Right renal pelvis (tissue), 4 donors: ENCODE measurements at places on chromosomes 13 and 19. TPM values are rescaled to one million over a fixed set of nuclear protein-coding genes. Genes with fewer than 3 reads are reported as not detected.

The CASP14 gene
- not detected for polyA plus RNA-seq

The DACT3 gene
- 24.2 TPM for polyA plus RNA-seq

The UBE2L5 gene
- polyA plus RNA-seq = 0.30 TPM

The PPP1R12C gene
- 103 TPM for polyA plus RNA-seq

The ACP5 gene
- 12.8 TPM for polyA plus RNA-seq

The PPM1N gene
- 0.25 TPM for polyA plus RNA-seq

The CERS1 gene
- polyA plus RNA-seq = 6.4 TPM

The CERS4 gene
- 52.0 TPM for polyA plus RNA-seq

The CACNG7 gene
- polyA plus RNA-seq = 0.61 TPM

The SLC25A41 gene
- 0.40 TPM for polyA plus RNA-seq

The SLC10A2 gene
- 0.34 TPM for polyA plus RNA-seq

The WASF3 gene
- 55.6 TPM for polyA plus RNA-seq

- DNase-seq = no peak
These were observed 989 bp upstream of the SACS start for GRCh38 chr13:23434491-23434890.

DNA sequence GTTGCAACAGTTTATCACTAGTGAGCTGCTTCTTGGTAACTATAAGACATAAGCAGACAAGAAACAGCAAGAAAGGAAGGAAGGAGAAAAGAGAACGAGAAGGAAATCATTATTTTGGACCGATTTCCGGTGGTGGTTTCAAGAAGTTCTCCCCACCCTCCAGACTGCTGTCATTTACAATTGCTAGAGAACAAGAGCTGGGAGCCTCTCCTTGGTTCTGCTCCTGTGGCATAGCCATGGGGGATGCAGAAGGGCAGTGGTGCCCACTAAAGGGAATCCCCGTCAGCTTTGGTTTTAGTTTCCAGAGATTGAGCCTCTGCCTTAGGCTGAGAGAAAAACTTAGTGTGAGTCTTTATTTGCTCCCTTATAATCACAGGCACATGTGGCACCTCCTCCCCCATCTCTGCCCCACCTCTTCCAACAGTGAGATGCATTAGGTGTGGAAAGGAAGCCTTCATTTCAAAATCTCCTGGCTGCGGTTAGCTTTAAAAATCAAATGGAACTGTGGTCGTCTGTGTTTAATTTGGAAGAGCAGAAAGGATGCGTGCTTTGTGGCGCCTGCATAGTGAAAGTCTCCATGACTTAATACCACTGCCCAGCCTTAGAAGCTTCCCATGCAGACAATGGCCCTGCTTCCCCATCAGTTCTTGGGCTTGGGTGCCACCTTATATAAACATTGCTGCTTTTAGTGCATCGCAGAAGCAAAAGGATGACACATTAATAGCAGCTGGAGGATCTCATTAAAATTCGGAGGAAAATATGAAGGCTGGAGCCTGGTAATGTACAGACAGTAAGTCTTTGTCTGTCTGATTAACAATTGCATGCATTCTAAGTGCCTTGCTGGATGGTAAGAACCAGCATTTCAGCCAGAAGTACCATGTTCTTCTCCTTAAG, 25.0 kb downstream of the LRCH1 start:
- no peak for DNase-seq

- DNase-seq = no peak
These were observed 9.8 kb downstream of the ZNF317 start for GRCh38 chr19:9149997-9150396.

GRCh38 chr13:59829690-59830089, 334.0 kb downstream of the DIAPH3 start:
- no peak for DNase-seq

- DNase-seq = no peak
These were observed 930.5 kb upstream of the SLITRK1 start for GRCh38 chr13:84812789-84813188.

GRCh38 chr19:18418483-18419194, 559 bp upstream of the SSBP4 start:
- DNase-seq = no peak

- no peak for DNase-seq
These were observed 15.6 kb downstream of the EVI5L start for GRCh38 chr19:7845390-7846154.

DNA sequence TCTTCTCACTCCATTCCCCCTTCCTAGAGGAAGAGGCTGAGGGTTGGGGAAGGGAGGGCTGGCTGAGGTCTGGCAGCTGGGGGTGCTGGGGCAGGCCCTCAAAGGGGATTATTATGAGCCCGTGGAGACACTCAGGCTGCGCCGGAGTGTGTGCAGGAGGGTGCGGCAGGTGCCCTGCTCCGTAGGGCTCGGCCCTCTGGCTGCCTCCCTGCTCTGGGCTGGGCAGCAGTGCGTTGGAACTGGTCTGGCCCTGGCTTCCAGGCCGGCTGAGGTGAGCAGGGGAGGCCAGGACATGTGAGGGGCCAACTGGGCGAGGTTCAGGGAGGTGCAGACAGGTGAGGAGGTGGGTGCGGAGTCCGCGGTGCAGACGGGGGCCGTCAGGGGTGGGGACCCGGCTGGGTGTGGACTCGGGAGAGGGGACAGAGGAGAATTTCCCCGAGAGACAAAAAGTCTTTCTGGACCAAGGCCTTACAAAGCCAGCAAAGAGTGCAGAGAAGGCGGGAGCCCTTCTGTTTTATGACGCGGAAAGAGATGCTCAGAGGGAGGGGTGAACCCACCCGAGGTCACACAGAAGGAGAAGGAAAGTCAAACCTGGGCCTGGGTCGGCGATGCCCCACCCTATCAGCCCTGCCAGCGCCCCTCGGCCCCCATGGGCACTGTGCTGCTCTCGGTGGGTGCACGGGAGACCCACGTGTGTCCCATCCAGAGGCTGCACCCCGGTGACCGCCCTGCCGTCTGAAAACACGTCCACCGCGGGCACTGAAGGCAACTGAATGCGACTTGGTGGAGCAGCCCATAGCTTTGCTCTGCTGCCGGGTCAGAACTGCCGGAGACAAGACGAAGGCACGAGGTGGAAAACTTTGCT, 31.0 kb downstream of the PIP5K1C start:
- no peak for DNase-seq

DNA sequence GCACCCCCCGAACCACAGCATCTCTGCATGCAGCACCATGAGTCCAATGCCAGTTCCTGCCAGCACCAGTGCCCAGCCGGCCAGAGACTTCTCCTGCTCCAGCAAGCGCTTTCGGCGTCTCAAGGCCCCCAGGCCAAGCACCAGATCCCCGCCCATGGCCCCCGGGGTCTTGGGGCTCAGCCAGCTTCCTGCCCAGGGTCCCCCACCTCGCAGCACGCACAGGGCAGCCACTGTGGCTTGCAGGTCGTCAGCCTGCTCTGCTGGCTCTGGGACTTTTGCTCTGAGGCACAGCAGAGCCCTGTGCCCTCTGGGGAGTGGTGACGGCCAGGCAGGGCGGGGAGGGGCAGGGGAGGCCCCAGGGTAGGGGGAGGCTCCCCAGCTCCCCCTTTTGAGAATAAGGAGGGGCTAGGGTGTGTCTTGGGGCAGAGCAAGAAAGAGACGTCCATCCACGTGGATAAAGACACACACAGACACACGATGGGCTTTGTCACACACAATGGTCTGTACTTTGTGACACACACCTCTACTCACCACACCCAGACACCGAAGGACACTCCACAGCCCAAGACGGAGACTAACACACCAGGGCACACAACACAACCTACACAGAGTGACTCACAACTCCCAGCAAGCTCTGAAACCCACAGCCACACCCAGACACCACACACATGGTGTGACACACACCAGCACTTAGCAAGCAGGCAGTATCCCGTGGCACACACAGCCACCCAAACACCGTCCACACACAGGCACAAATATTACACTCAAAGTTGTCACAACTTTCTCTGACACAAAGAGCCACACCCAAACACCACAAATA, at the start of gene KCNN4:
TSS of gene KCNN4 (minus strand) at position 268 of the 820 bp plus-strand sequence. CDS start at position 156, 112 bp downstream.
- no peak for DNase-seq

- DNase-seq = no peak
These were observed 35.9 kb downstream of the RAB20 start for GRCh38 chr13:110525328-110526319.

GRCh38 chr19:38078302-38078930, 145.6 kb downstream of the DPF1 start:
- no peak for DNase-seq

- DNase-seq = no peak
These were observed 100.7 kb upstream of the MCF2L start for GRCh38 chr13:112868308-112868707.

- no peak for DNase-seq
These were observed 10.8 kb upstream of the CEBPG start for GRCh38 chr19:33362508-33363228.

DNA sequence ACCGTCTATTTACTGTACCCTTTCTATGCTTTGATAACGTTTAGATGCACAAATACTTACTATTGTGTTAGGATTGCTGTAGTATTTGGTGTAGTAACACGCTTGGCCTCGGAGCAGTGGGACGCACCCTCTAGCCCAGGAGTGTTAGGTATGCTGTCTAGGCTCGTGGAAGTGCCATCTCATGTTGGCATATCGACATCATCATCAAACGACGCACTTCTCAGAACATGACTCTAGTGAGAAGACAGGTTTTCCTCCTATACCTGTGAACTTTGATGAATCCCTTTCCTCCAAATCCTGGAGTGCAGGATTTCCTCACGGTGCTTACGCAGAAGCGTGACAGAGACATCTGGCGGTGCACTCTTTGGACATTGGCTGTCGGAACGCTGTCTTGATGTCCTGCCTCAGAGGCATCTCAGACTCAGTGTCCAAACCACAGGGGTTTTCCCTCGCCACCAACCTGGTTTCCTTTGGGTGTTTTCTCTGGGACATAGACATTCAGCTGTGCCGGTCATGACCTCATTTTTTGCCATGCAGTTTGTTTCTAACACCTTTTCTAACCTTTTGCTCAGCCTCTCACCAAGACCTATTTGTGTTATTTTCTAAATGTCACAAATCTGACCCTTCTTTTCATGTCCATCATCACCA, 6.3 kb downstream of the SNRNP70 start:
- DNase-seq = no peak

- DNase-seq = no peak
These were observed 71.8 kb downstream of the TRPM4 start for GRCh38 chr19:49229416-49229815.

DNA sequence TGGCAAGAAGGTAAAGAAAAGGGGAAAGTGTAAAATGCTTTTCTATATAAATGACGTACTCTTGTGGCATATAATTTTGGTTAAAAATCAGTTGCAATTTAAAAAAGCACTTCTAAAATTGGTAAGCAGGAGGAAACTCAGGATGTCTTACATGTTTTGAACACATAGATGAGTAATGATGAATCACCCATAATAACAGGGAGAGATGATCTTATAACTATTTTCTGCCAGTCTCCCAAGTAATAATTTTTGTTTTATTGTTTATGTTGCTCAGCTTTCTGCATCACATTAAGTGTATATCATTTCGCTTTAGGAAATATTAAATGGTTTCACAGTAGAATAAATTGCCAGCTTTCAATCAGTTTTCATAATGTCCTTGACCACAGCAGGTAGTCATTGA, 1430.7 kb upstream of the PCDH20 start:
- DNase-seq = no peak

GRCh38 chr19:45595814-45596213, 6.2 kb downstream of the GPR4 start:
- no peak for DNase-seq

DNA sequence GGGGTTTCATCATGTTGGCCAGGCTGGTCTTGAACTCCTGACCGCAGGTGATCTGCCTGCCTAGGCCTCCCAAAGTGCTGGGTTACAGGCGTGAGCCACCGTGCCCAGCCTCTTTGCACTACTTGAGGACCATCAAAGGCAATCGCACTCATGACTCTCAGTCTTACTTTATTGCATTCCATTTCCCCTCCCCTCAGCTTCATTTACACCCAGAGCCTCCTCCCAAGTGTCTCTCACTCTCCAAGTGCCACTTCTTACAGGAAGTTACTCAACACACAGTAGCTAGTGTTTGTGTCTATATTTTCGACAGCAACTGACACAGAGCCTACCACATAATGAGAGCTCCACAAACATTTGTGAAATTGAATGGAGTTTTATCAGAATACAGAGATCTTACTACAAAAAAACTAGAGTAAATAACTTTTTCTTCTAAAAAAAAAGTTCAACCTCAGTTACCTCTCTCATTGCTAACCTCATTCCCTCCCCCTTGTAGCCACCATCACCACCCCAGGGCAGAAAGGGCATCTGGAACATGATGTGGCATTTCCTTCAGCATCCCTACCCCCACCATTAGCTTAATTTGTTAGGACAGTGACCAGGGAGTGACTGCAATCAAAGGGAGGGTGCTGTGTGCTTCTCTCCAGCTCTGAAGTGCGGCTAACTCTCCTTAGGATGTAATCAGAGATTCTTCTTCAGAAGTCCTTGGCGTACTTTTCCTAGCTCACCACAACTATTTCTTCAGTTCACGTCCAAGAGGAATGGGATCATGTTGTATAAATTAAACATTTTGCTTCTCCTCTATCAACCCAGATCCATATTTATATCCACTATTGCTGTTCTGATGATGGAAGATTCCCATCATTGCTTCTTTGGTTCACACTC, 17.0 kb upstream of the RUBCNL start:
- DNase-seq = no peak

- DNase-seq = no peak
These were observed 1.2 kb upstream of the DPY19L3 start for GRCh38 chr19:32404213-32404932.

GRCh38 chr19:12034198-12034597, 1.3 kb downstream of the ZNF433 start:
- DNase-seq = no peak

- DNase-seq = no peak
These were observed 39.8 kb downstream of the TNFRSF19 start for GRCh38 chr13:23609874-23610576.

DNA sequence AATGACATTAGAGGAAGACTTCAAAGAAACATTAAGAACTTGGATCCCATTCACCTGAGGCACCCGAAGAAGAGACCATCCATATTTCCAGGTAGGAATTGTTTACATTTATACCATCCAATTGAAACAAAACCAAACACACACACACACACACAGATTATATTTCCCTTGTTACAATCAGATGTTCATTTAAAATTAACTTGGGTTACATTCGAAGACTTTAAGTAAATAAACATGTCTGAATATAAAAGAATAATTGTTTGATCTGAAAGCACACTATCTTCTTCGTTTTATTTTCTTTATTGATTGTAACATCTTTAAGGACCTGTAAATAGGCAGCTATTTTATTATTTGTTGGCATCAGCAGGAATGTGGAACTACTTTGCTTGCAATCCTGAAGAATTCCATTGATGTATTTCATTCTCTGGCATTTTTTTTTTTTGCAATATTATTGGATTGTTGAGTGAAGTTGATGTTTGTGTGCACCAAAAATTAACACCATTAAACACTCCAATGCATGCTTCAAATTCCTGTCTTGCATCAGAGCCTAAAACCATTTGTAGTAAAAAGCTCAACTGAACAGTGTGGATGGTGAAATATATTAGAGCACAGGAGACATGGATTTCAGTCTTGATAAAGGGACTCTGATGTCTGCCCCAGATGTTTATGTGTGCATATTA, 85.3 kb upstream of the FRY start:
- DNase-seq = no peak

- no peak for DNase-seq
These were observed 58.7 kb downstream of the ITGBL1 start for GRCh38 chr13:101511161-101511560.

- DNase-seq = no peak
These were observed 57.1 kb downstream of the IER2 start for GRCh38 chr19:13207237-13207845.
